ENCODE measurements at places on chromosomes 5 and 9.
A peak's percentile ranks its signal among the peaks of the same experiment; 100 is the strongest.

GRCh38 chr5:135593886-135594285 lies 15.1 kb upstream of the CXCL14 start:
- DNase-seq, result no peak

- DNase-seq, result no peak
Measured at GRCh38 chr9:101450931-101451330, 15.4 kb upstream of the ALDOB start.

DNA sequence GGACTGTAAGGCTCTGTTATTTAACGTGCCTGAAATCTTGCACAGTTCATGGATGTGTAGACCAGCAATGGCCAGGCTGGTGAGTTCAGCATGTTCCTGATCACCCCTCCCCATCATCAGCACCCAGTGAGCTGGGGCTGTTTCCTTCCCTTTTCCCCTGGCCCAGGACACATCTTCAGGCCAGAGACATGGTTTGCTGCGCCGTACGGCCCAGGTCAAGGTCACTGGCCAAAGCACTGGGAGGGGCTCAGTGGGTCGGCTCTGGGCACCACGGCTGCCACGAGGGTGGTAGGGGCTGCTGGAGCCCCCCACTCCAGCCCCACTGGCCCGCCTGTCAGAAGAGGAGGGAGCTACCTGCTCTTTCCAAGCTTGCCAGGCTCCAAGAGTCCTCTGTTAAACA lies 55.9 kb downstream of the SEMA4D start:
- no peak for DNase-seq

DNA sequence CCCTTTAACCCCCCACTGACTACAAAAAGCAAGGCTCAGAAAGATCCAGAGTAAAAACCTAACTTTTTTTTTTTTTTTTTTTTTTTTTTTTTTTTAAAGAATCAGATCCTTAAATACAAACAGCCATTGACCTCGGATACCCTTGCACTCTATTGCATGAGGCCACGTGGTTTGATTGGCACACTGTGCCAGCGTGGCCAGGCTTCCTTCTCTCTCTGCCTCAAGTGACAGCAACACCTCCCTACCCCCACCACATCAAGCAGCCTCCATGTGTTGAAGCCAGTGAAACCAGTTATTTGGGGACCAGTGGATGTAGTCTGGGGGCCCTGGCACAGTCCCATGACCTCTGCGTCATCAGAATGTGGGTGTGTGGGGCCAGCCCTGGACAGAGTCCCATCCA lies 71.4 kb downstream of the OTULIN start:
- DNase-seq, result no peak

DNA sequence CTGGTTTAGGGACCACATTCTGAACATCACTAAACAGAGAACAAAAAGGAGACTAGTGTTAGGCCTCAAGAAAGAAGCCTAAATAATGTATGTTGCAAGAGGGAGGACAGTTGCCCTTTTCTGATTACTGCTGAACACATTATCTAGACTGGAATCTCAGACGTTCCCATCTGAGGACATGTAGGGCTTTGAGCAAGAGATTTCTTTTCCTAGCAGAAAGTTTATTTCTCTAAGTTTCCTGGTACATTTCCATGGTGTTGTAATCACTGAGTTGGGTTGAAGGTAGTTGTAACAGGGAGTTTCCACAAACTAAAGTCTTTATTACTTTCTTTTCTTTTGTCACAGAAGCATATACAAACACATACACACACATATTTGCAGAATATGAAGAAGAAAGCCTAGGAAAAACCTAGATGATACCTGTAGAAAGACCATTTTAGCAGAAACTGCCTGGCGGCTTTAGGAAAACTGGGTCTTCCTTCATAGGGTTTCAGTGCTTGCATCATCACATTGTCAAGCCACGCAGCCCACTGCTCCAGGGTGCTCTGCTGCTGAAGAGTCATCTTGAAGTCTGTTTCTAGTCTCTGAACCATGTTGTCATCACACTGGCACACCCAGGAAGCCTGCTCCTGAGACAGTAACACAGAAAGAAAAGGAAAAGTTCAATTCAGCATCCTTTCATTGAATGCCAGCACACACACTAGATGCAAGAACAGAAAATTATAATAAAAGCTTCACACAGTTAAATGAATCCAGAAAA lies 269.1 kb downstream of the RFX3 start:
- no peak for DNase-seq

- DNase-seq, result no peak
Measured at GRCh38 chr9:127898433-127899127, 823 bp downstream of the ST6GALNAC6 start.

DNA sequence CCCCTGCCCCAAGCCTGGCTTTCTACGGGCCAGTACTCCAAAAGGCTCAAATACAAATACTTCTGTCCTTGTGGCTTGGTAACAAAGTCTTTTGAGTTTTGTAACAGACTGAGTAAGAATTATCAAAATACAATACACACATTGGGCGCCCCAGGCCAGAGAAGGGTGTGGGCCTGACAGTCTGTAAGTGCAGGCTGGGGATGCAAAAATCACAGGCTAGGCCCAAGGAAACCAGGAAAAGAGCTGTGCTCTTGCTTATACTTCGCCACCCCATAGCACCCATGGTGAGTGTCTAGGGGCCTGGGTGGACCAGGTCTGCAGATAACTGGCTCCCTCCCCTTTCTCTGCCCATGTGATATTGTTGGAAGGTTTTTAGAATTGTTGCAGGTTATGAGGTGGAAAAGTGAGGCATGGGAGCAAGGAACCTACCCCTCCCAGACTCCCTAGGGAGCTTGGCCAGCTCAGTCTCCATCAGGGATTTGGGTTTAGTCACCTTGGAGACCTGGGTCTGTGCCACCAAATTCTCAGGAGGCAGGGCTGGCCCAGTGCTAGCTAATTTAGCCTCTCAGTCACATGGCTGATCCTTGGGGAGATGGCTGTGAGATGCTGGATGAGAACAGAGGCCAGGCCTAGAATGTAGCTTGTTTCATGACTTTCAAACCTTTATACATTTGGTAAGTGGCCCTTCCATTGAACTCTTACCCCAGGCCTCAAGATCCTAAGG lies 72.9 kb downstream of the TARS1 start:
- DNase-seq, result no peak

GRCh38 chr5:113043491-113043931 lies 66.9 kb downstream of the DCP2 start:
- peak; percentile 27 for DNase-seq

DNA sequence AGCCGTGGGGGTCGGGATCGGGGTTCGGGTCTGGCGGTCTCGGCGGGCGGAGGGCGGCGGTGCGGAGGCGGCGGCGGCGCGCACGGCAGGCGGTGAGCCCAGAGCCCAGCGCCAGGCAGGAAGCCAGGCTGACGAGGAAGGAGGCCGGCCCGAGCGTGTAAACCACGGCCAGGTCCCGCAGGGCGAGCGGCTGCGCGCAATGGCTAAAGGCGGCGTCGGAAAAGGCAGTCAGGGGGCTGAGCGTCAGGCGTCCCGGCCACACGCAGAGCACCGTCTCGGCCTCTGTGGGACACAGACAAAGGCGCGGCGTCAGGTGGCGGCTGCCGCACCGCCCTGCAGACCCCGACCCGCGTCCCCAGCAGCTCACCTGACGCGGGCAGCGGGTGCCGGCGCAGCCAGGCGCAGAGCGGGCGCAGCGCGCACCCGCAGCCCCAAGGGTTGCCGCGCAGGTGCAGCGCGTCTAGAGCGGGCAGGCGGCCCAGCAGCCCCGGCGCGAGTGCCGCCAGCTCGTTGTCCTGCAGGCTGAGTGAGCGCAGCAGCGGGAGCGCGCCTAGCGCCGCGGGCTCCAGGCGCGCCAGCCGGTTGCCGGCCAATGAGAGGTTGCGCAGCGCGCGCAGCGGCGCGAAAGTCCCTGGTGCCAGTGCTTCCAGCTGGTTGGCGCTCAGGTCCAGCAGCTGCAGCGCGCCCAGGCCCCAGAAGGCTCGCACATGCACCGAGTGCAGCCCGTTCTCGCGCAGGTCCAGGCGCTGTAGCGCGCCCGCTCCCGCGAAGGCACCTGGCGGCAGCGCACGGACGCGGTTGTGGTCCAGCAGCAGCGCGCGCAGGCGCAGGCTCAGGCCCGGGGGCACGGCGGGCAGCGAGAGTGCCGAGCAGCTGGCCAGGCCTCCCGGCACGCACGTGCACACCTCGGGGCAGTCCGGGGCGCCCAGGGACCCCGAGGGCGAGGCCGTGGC lies 671 bp downstream of the LRRC26 start:
- no peak for DNase-seq

- no peak for DNase-seq
Measured at GRCh38 chr9:117687532-117687931, 16.7 kb upstream of the TLR4 start.

DNA sequence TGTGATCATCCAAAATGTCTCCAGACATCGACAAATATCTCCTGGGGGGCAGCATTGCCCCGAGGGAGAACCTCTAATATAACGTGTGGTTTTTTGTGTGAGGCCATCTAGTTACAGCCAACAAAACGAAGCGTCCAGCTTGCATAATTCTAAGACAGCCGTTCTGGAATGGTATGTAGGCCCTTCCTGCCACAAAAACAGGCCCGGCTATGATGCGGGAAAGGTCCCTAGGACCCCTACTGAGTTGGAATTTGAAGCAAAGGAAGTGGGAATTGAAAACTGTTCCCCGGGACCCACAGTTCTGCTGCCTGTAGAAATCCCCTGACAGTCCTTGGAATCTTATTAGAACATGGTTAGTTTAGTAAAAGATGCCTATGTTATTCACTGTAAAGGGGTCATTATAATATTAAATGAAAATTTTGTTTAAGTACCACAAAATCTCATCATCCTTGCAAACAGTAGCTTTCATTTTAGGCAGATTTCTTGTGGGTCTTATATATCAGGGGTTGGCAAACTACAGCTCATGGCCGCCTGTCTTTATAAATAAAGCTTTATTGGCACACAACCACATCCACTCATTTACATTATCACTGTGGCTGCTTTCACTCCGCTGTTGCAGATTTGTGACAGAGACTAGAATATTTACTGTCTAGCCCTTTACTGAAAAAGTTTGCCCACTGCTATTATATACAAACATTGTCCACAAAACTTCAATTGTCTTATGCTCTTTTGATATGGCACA lies 70.7 kb downstream of the MSX2 start:
- no peak for DNase-seq
